NCI-H1048 (cell line): ENCODE measurements at places on chromosomes 3 and 15.

DNA sequence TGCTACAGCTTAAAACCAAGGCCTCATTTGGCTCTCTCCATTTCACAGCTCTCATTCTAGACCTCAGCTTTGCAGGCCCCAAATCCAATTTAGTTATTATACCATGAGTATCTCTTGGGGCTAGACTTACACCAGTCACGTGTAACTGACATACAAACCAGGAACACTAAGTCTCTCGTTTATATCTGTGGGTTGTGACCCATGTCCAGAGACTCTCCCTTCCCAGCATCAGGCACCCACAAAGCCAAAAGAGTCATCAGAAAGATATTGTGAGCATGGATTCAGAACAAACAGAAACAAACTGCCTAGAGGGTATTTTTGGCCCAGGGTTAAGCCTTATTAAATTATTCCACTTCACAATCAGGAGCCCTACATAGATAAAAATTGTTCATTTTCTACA is 5.6 kb upstream of the CCDC13 start:
- no peak for DNase-seq

DNA sequence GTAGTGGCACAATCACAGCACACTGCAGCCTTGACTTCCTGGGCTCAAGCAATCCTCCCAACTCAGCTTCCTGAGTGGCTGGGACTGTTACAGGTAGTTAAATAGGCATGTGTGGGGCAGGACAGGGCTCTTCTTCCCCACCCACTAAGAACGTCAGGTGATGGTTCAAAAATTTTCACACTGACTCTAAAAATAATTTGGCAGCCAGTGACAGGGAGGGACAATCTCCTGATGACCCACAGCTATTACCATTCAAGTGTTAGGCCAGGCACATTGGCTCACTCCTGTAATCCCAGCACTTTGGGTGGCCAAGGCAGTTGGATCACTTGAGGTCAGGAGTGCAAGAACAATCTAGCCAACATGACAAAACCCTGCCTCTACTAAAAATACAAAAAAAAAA is 12.2 kb upstream of the TRMT10C start:
- no peak for DNase-seq

DNA sequence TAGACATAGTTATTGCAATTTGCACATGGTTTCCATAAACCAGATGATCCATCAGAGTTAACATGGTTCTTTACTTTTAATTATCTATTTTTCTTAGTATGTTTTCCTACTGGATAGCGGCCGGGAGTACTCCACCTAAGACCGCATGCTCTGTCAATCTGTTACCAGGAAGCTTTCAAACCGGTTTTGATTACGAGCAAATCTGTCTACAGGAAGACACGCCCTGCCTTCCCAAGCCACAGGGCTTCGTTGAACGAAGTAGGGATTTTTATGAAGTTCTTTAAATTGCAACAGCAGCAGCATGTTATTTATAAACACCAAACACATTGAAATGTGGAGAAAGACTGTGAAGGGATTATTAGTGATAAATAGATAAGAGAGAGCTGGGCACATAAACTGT is 283.3 kb upstream of the ROBO2 start:
- DNase-seq: no peak

GRCh38 chr3:66140743-66141372 is 79.9 kb upstream of the SLC25A26 start:
- DNase-seq: no peak

DNA sequence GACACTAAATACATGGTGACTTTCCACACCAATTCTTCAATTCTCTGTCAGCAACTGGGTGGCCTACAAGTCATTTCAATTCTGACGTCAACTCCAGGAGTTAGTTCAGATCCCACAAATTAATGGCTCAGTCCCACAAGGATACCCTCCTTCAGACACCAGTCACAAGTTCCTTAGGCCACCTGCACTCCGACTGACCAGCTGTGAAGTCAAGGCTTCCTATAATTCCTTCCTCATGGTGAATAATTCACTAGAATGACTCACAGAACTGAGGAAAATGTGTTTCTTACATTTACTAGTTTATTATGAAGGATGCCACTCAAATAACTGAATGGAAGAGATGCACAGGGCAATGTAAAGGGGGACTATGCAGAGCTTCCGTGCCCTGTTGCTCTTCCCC is 6.3 kb upstream of the PIAS1 start:
- DNase-seq: no peak

DNA sequence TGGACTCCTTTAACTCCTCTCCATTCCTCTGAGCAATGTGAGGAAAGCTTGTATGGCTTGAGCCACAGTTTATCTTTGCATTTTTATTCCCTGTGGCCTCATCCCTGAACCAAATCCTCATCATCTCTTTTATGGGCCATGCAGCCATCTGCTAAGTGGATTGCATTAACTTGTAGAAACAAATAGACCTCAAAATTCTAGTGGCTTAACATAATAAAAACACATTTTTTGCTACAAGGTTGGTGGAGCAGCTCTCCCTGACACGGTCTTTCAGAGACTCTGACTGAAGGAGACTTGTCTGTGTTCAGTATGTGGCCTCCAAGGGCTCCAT is 135.3 kb downstream of the RPL22L1 start:
- DNase-seq: no peak

- DNase-seq: no peak
These were observed 4.6 kb upstream of the CX3CR1 start for GRCh38 chr3:39284457-39284881.

DNA sequence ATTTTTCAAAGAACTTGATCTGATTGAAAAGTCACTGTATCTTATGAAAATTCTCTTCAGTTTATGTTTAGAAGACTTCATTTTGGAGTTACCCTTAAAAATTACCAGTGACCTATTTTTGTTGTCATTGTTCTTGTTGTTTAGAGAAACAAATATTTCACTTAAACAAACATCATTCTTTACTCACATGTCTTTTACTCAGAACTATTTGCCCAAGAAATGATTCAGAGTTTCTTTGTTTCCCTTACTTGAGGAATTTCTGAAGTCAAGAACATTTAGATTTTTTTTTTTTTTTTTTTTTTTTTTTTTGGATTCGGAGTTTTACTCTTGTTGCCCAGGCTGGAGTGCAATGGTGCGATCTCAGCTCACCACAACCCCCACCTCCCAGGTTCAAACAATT is 259.6 kb upstream of the UBE2E1 start:
- DNase-seq: no peak

GRCh38 chr15:78550815-78551214 is 10.6 kb downstream of the PSMA4 start:
- DNase-seq: no peak

DNA sequence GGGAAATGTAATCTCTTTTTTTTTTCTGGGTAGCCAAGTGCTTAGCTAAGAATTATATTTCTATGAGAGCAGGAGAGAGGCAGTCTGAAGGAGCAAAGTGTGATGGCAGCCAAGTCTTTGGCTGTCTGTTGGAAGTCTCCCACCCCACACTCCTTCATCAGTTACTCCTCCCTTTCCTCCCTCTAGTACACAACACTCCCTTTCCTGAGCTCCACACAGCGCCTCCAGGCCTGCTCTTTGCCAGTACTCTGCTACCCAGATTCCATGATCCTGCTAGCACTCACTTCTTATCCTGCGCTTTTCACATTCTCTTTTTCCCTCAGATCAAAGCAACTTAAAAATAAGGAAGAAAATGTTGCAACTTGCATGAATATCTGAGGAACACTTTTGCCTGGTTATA is 37.4 kb upstream of the SNRK start:
- no peak for DNase-seq

DNA sequence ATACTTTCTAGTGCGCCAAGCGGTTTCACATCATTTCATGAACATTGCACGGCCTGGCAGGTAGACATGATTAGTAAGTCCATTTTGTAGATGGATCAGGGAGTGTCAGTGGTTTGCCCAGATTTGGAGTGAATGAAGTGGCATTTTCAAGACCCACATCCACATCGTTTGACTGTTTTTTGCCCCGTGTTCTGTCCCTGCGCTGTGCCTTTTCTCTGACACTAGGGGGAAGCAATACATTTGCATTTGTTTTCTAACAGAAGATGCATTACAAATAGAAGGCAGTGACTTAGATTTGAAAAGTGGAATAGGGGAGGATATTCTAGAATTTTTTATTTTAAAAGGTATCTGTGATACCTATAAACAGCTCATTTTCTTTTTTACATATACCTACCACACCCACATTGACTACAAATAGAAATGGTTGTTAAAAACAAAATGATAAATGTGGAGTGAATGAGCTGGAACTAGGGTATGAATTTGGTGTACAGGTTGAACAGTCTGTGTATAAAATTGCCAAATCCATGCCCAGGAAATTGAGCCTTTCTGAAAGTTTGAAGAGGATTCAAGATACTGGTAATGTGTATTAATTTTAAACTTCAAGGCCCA is 98.0 kb downstream of the USP13 start:
- no peak for DNase-seq

- DNase-seq: no peak
These were observed 92.5 kb downstream of the LIPC start for GRCh38 chr15:58524247-58524646.

DNA sequence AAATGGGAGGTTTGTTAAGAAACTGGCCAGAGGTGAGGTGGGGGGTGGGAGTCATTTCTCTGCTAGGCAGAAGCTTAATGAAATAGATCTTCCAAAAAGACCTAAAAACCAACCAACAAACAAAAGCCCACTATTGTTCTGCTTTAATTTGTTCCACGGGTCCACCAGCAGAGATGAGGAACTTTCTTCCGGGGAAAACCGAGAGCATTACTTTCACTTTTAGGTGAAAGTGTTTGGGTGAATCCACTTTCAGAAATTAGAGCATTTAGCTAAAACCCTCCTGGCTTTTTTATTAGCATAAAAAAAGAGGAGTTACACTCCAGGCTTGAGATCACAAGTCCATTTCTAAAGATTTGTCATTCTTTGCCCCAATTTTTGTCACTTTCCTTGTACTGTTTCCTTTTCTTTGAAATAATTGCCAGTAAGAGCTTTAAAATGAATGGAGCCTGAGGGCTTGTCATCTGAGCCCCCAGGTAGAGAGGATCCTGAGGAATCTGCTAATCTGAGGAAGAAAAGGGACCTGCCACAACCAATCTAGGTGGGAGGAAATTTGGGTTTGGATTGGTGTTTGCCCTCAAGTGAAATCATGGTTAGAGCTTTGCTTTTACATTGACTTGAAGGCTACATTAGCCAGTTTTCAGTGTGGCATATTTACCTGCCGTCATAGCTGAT is 667.6 kb downstream of the NAALADL2 start:
- DNase-seq: no peak

DNA sequence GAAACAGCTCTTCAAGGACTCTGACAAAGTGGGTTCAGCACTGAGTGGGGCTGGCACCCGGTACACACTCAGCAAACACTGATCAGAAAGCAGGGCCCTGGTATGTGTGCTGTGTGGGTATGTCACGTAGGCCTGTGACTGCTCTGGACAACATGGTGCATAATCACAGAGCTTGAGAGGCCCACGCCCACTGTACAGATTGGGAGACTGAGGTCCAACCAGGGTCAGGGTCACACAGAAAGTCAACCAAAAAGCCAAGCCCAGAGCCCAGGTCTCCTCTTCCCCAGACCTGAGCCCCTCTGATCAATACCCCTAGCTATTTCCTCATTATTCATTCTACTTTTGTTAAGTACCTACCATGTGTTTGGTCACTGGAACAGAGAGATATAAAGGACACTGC is 166.1 kb upstream of the LINGO1 start:
- no peak for DNase-seq

- DNase-seq: no peak
These were observed 76.3 kb upstream of the FRMD4B start for GRCh38 chr3:69462022-69462825.

- DNase-seq: peak; percentile 31
These were observed 48.7 kb downstream of the BFSP2 start for GRCh38 chr3:133448478-133449122.

- no peak for DNase-seq
These were observed 16.1 kb downstream of the UBE2E1 start for GRCh38 chr3:23821858-23822257.

- DNase-seq: no peak
These were observed 241.4 kb downstream of the ISL2 start for GRCh38 chr15:76577879-76578512.

DNA sequence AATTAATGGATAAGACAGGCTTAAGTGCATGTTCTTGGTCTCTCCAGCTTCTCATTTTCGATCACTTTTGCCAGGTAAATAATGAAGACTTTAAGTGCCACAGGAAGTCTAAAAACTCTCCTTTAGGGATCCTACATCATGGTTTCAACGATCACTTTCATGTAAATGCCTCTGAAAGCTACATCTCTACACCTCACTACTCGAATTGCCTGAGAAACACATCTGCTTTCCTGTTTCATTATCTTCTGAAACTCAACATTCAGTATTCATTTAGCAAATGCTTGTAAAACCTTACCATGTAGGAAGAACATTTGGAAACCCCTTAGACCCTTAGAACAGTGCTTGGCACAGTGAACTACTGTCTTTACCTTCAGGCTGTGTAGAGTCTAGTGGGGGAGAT is 16.2 kb downstream of the THAP10 start:
- no peak for DNase-seq

DNA sequence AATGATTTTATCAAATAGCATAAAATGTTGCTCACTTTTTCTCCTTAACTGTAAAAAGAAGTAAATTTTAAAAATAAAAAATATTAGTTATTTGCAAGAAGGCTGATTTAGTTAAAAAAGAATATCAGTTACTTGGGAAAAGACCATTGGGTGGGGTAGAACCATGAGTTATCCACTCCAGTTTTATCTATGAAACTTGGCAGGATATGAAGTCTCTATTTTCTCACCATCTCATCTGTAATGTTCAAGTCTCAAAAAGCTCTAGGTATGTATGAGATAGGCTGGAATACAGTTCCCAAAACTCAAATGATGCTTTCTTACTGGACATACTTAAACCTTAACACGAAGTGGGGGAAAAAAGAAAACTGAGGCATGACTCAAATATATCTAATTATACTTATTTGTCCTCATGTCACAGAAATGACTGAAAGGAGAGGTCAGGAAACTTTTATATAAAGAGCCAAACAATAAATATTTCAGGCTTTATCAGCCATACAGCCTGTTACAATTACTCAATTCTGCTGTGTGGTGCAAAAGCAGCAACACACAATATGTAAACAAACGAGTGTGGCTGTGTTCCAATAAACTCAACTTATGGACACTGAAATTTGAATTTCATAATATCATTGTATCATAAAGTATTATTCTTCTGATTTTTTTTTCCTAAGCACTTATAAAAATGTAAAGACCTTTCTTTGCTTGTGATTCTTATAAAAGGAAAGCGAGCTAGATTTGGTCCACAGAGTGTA is 131.8 kb downstream of the TBL1XR1 start:
- DNase-seq: no peak

GRCh38 chr15:47135267-47135666 is 582.0 kb upstream of the SEMA6D start:
- no peak for DNase-seq

GRCh38 chr3:124887177-124887931 is at the start of gene ITGB5:
Gene ITGB5 (minus strand): TSS chr3:124887365. CDS start chr3:124887000, 365 bp downstream.
- DNase-seq: peak; percentile 26

- no peak for DNase-seq
These were observed 82.3 kb upstream of the NPHP3 start for GRCh38 chr3:132804498-132804897.

DNA sequence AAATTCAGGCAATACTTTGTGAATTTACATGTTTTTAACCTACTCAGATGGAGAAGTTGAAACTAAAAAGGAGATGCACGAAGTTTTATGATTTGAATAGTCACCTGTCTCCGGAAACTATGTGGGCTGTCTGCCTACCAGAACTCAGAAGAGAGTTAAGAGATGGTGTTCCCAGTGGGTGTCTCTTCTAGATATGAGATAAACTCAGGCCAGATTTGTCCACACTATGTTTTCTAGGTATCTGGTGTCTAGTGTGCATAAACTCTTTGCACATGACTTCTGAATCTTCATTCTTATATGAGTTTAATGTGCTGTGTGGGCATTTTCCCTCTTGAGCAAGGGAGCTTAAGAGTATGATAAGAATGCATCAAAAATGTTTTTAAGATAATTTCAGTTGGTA is 222.8 kb downstream of the FOXP1 start:
- DNase-seq: no peak
